Stimulated activated CD4-positive, alpha-beta T cell treated with anti-CD3 and anti-CD28 coated beads, Interleukin-1b, Interleukin-23, amount 100 ng/mL, for 48 hours (primary cell): ENCODE measurements at places on chromosomes 6 and 20.

- no peak for DNase-seq
Measured at GRCh38 chr6:125930765-125931418, 25.7 kb upstream of the HINT3 start.

GRCh38 chr20:4708856-4709255 is 12.9 kb upstream of the PRND start:
- DNase-seq, result no peak

GRCh38 chr6:52307900-52308372 is 23.4 kb upstream of the MCM3 start:
- no peak for DNase-seq

GRCh38 chr6:156437121-156437879 is 339.9 kb upstream of the ARID1B start:
- DNase-seq, result no peak

GRCh38 chr6:75180864-75181263 is 25.0 kb downstream of the COL12A1 start:
- DNase-seq, result no peak

- DNase-seq, result no peak
Measured at GRCh38 chr6:170311696-170312095, 5.1 kb downstream of the FAM120B start.

- no peak for DNase-seq
Measured at GRCh38 chr20:31723069-31723318, 326 bp upstream of the BCL2L1 start.

DNA sequence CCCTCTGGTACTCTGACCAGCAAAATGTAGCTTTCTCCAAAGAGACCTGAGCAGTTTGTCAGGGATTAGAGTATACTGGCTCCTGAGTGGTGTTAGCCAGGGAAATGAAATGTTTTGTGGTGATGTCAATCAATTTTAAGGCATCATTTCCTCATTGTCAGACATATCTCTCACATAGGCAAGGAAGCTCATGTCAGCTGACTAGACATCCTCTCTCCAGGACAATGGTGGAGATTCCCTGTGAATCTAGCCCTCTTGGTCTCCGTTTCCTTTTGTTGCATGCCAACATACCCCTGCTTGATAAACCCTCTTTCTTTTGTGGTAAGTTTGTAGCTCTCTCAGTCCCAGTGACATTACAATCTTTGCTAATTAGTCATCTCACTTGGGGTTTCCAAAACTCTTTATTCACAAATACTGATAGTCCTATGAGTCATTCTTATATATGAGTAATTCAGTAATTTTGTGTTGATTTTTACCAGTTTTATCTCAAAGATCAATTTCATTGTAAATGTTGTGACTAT is 135.6 kb upstream of the PTPRK start:
- peak; percentile 4 for DNase-seq
